K562 (cell line): ENCODE measurements at places on chromosomes 4 and X.

GRCh38 chrX:22666441-22666840 lies 333.3 kb upstream of the DDX53 start:
- DNase-seq = peak; percentile 24

DNA sequence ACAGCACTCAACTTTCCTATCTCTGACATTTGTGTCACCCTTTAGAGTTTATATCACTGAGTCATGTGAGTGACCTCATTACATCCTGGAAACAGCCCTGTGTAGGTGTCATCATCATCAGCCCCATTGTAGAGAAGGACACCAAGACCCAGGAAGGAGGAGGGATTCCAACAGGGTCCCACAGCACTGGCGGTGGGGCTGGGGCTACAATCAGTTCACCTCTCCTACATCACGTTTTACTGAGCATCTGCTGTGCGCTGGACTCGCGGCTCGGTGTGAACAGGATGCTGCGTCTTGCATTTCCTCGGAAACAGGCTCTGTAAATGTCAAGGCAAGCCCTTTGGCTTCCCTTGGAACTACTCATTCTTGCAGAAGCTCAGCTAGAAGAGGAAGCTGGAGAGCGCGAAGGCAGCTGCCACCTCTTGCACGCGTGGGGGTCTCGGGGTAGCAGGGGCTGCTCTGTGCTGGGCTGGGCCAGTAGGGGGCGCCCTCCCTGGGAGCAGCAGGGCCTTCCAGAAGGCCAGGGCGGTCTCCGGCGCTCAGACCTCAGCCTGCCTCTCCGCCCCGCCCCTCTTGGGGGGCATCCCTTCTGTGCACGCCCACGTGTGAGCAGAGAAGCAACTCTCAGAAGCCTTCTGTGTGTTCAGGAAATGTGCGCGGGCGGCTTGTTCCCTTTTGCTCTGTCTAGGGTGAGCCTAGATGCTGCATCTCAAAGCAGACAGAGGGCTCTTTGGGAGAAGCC lies 29.0 kb downstream of the REELD1 start:
- DNase-seq = peak; percentile 68

- no peak for DNase-seq
Measured at GRCh38 chr4:183253451-183253850, 66.6 kb downstream of the CLDN22 start.

DNA sequence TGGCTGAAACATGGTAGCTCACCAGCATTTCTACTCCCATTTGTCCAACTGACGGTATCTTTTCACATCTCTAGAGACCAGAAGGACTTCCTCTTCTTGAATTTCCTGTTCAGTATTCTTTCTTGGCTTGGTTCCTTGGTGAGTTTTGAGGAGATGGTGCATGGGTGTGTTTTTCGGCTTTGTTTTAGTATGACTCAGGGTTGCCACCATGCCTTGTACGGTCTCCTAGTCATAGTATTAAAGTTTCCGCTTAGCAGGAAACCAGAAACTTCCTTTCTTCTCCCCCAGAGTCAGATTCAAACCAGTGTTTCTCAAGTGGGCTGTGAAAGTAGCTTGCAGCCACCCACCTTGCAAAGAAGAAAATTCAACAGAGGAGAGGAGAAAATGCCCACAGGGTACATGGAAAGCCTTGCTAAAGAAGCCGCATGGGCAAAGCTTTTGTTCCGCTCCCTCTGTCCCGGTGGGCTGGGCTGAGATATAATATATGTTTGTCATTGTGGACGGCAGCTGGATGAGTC lies 5.7 kb downstream of the CD99 start:
- DNase-seq = no peak

DNA sequence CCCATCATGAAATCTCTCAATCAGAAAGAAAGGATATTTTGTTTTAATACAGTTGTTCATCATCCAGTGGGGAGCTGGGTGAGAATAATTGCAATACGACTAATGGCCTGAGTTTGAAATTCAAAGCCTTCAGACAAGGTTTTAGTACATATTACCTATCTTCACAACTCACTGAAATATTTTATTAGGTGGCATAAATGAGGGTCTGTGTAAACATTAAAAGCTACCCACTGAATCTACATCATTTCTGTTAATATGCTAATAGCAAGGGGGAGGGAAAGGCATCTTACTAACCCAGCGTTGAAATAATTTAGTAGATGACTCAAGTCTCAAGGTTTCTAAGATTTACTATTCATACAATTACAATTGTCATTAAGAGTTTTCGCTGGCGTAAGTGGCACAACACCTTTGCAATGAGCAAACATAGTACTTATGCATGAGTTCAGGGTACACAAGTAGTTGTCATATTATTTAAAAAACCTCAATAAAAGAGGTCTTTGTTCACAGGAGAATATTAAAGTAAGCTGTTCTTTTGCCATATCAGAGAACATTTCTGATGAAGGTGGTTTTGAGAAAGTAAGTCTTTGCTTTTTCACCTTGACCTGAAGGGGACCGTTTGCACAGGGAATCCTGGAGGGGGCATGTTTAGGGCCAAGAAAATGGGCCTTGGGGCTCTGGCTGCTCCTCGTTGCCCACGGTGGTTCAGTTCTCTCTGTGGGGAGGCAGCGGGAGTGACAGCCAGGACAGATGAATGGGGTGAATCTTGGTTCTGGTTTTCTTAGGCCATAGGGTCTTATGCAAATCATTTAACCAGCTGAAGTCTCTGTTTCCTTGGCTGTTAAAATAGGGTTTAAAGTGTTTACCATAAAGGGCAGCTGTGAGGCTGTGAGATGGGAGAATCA lies 4.5 kb upstream of the RHOH start:
- DNase-seq = no peak

GRCh38 chrX:129823115-129823514 lies 20.6 kb downstream of the ZDHHC9 start:
- DNase-seq = peak; percentile 48

DNA sequence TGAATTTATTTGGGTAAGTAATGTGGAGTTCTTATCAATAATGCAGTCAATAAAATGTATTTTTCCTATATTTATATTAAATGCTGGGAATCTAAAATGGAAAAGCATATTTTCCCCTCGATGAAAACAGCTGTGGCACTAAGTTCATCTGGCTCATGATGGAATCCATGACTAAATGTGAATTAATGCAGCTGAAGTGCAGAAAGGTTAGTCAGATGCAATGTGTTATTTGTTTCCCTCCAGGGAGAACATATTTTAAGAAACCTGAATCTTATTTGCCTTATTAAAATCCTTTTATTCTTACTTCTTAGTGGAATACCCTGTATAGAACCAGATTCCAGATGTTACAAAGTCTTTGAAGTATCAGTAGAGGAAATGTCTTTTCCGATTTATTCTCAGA lies 247.9 kb downstream of the ARHGAP24 start:
- no peak for DNase-seq
